ENCODE measurements at places on chromosomes 11 and 22.
A peak's percentile ranks its signal among the peaks of the same experiment; 100 is the strongest.

DNA sequence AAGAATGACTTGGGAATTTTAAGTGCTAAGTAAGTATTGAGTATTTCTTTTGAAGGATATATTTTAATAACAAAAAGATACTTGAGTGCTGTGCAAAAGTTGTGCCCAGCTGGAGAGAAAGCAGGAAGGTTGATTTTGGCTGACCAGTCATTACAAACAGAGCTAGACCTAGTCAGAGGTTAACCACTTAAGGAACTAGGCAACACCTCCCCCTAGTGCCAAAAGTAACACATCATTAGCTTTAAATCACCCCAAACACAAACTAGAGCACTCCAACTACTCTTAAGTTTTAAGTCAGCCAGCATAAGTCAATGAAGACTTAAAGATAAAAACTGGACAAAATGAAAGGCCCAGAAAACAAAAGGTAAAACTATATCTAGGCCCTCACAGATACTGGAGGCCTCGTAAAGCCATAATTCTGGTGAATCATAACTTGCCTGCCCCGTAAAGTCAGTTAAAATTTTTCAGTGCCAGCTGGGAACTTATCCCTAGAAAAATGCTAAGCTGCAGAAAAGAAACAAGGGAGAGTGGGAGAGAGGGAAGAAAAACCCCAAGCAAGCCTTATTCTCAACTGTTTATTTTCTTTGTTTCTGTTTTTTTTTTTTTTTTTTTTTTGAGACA is 4.6 kb downstream of the TMEM9B start:
- DNase-seq: peak; percentile 60

- DNase-seq: no peak
These were observed 159.3 kb downstream of the MIAT start for GRCh38 chr22:26816726-26817125.

- DNase-seq: peak; percentile 43
These were observed 251.9 kb downstream of the ST3GAL4 start for GRCh38 chr11:126607374-126607773.

DNA sequence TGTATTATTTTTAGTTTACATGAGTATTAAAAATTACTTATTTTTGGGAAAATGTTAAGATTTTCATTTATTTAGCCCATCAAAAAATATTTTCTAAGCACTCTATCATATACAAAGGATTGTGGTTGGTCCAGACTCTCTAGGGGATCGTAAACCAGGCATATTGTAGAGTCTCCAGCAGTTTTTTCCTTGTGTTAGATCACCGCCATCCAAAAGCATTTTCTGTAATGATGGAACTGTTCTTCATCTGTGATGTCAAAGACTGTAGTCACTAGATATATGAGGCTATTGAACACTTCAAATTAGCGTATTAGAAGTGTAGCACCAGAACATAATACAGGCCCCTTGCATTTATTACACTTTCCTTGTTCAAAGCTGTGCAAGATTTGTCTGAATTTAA is 154.9 kb downstream of the SBF2 start:
- no peak for DNase-seq
